Brain pericyte (primary cell): ENCODE measurements at places on chromosomes 4 and X.

DNA sequence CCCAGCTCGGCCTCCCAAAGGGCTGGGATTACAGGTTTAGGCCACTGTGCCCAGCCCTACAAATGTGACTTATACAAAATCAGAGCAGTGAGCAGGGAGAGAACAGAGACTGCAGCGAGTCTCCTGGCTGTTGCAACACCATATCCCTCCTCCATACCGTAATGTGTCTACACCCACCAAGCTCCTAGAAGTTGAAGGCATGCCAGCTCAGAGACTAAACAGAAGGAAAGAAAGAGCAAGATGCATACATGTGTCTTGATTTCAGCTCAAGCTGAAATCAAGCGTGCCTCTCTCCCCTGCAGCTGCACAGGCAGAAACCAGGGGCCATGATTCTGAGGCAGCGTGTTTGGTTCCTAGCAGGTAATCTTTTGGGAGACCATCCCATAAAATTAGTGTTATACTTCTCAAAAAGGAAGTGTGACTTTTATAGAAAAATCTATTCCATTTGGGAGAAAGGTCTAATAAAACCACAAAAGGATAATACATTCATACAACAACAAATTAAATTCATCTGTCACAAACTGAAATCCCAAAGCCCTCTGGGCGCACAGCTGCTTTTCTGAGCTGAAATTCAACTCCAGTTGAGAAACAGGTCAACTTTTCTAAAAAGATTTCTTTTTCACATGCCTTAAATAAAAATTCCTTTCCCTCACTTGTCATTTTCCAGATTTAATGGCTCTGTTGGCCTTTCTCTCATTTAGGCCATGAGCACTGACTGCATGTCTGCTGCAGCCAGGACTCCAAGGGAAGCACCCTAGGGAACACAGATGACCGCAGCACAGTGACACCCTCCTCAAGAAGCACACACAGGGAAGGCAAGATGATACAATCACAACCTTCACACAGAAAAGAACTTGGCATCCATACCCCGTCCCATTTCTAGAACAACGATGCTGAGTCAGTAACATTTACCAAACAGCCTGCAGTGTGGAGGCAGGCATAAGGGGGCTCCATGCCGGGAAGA, 34.4 kb downstream of the AFAP1 start:
- DNase-seq = no peak

GRCh38 chr4:155241664-155242063, 33.2 kb downstream of the NPY2R start:
- no peak for DNase-seq

GRCh38 chr4:75723163-75724065, 963 bp upstream of the USO1 start:
- DNase-seq = no peak

DNA sequence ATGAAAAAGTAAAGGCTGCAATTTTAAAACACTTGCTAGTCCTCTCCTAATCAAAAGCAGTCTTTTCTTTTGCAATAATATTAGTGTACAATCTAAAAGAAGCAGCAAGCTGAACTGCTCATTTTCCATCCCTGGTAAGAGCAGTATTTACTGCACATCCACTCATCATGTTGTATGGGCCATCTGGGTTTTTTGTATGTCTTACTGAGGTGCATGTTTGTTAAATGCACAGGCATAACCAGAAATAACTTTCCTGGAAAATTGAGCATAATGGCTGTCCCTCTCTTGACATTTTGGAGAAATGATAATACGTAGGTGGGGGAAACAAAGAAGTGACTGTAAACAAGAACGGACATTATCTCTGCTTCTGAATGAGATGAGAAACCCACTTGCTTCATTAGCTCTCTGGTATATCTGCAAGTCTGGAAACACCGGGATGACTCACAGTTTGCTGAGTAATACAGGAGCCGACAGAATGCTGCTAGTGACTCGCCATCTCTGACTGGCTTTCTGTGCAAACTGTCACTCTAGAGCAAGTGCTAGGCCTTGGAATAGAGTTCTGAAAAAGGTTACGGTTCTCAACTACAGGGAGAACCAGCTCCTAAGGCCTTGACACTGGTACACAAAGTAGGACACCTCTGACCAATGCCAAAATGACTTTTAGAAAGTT, 85.7 kb upstream of the MTM1 start:
- DNase-seq = no peak

GRCh38 chr4:164288578-164288977, 465.4 kb upstream of the SMIM31 start:
- DNase-seq = no peak

- no peak for DNase-seq
Measured at GRCh38 chr4:48831532-48832030, 693 bp downstream of the OCIAD1 start.

- DNase-seq = no peak
Measured at GRCh38 chr4:89006307-89006706, 50.7 kb downstream of the FAM13A start.

- DNase-seq = no peak
Measured at GRCh38 chr4:146302822-146303221, 88.5 kb downstream of the REELD1 start.

- DNase-seq = no peak
Measured at GRCh38 chr4:108512615-108513505, 107.5 kb upstream of the RPL34 start.

DNA sequence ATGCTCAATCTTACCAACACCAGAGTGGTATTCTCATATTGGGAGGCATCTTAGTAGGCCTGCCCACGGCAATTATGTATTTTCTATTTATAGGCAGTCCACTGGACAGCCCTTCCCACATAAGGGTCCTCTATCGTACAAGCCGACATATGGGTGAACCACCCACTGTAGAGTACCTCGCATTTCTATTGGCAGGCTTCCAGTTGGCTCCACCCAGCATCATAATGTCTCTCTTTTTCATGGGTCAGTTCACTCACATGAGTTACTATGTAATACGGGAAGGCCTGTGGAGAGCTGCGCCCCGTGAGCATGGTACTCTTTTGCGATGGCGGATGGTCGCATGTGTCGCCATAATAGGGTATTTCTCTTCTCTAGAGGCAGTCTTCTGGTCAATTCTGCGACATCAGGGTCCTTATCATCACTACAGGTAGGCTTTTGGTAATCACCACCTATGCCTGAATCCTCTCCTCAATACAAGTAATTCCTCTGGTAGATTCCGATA, 29.4 kb upstream of the FOXR2 start:
- DNase-seq = no peak

DNA sequence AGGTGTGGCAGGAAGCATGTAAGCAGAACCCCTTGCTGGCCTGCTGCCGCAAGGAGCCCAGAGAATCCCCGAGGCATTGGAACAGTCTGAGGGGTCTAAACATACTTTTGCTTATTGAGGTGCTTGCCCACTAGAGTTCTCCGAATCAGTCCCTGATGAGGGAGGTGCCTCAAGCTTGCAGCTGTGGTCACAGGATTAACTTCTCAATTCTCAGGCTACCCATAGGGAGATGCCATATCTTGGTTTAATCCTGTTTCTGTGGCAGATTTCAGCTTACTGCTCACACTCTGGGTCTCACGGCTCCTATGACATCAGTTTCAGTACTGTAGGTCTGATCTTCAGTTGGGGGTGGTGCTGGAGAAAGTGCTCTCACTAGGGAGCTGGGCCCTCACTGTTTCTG, 39.9 kb downstream of the CCNG2 start:
- no peak for DNase-seq

GRCh38 chr4:117417856-117418255, 332.5 kb upstream of the TRAM1L1 start:
- DNase-seq = no peak

DNA sequence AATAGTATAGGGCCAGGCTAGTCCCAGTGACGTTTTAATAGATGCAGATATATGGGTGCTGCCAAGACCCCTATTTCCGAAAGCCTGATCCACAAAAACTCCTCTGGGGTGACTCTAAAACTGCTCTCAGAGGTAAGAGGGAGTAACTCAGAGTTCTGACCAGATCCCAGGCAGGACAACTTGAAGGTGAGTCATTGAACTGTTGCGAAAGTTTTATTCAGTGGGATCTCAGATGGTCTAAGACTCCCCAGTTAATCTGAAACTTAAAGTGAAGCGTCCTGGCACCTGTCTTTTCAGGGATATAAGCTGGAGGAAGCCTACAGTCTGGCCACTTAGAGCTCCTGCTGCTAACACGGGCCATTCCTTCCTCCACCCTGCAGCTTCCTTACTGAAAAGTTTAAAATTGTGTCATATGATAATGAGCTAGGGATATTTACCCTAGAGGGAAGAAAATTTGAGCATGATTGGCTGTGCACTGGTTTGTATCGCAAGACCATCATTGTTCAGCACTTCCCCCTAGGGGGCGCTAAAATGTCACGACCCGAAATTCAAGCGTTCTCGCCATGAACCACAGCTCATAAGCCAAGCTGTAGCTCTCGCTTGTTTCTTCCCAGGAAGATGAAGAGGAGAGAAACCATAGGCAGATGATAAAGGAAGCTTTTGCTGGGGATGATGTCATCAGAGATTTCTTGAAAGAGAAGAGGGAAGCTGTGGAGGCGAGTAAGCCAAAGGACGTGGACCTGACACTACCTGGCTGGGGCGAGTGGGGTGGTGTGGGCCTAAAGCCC, 19.5 kb downstream of the UTP14A start:
- DNase-seq = peak; percentile 29

DNA sequence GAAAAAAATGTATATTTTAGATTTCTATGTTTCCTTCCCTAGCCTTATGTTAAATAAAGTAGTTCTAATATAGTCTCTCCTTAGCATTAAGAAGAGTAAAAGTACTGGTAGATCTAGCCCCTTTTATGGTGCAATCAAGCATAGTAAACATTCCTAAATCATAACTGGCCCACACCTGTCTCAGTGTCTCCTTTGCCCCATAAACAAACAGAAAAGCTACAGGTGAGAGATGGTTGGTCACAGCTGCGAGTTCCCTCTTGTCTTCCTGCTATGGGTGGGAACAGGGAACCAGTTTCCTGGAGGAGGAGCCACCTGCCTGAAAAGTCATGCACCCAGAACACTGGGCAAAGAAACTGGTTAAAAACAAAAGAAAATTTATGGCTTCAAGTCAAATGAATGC, 16.6 kb downstream of the SOWAHB start:
- DNase-seq = no peak

DNA sequence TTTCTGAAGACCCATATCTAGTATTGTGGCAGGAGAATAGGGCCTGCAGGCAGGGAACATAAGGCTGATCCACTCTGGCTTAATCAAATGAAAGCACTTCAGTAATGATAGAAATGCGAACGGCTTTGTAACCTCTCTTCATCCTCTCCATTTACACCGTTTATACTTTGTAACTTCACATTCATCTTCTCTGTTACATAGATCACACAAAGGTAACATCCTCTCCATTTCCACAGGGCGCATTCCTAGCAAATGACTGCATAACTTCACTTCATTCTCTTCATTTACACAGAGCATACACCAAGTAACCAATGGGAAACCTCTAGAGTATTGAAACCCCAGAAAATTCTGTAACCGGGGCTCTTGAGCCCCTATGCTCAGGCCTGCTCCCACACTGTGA, 65.5 kb upstream of the SLC34A2 start:
- DNase-seq = no peak

GRCh38 chrX:133670383-133670782, 255.1 kb upstream of the GPC4 start:
- no peak for DNase-seq

DNA sequence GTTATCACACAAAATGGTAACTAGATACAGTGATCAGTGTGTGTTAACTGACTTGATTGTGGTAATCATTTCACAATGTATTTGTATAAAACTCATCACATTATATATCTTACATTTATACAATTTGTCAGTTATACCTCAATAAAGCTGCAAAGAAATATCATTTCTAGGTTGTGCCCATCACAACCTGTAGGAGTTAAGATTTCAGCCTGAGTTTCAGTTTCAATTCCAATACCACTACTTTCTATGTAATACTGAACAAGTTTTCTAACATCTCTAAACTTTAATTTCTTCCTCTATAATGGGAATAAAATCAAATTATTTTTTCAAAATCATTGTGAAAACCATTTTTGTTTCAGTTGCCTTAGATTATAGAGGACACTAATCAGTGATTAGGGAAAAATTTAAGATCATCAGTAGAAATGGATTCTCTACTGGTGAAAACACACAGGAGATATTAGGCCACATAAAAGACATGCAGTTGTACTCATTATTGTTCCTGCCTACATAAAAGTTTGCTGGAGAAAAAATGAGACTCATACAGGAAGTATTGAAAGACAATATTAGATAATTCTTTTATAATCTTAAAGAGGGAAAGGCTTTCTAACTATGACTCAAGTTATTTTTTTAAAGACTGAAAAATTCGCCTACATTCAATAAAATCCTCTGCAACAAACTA, 18.4 kb upstream of the TBC1D1 start:
- no peak for DNase-seq

DNA sequence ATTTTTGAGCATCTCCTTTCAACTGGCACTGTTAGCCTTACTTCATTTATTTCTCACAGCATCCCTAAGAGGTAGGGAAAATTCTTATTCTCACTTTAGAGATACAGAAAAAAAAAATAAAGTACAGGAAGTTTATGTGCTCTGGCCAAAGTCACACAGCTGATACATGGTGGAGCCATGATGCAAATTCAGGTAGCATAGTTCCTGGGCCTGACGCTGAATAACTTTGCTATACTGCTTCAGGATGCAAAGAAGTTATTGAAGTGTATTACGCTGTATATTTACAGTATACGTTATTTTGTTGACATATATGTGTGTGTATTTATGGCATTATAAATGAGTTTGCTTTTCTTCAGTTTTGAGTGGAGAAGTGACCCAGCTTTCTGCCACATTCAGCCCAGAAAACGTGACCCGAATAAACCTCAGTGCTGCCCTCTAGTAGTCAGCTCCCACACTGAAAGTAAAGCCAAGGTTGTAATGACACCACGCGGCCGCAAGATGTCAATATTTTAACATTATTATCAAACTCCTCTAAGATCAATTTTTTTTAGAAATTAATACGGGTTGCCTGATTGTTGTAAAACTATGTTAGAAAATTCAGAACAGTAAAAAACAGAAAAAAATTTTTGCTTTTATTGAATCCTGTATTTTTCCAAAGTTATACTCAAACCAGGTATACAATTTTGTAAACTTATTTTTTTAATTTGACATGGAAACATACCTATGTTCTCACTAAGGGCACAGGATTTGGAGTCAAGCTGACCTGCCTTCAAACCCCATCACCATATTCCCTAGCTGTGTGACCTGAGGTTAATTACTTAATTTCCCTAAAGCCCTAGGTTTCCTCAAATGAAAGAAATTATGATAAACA, 3.8 kb upstream of the GUCY2F start:
- DNase-seq = peak; percentile 42

GRCh38 chr4:160826339-160826679, 1337.5 kb downstream of the FSTL5 start:
- DNase-seq = no peak

DNA sequence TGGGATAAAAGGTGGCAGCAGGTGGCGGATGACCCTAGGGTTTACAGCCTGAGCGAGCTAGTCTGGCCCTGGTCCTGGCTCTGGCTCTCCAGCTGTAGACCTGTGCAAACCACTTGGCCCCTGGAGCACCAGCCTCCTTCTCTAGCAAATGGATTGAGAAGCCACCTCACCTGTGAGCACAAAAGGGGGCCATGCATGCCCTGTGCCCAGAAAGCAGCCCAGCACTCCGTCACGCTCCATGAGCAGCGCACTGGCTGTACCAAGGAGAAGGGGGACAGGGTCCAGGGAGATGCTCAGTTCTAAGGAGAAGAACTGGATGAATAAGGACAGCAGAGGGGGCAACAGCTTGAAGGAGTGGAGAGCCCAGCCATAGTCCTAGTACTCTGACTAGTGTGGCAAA, 46.9 kb upstream of the C4orf50 start:
- DNase-seq = no peak
